Stimulated activated CD4-positive, alpha-beta T cell treated with anti-CD3 and anti-CD28 coated beads, TNF-alpha, amount 100 ng/mL, for 1 hour (primary cell): ENCODE measurements at places on chromosomes 6 and 20.

- no peak for DNase-seq
These were observed 20.7 kb upstream of the HEY2 start for GRCh38 chr6:125728739-125729138.

DNA sequence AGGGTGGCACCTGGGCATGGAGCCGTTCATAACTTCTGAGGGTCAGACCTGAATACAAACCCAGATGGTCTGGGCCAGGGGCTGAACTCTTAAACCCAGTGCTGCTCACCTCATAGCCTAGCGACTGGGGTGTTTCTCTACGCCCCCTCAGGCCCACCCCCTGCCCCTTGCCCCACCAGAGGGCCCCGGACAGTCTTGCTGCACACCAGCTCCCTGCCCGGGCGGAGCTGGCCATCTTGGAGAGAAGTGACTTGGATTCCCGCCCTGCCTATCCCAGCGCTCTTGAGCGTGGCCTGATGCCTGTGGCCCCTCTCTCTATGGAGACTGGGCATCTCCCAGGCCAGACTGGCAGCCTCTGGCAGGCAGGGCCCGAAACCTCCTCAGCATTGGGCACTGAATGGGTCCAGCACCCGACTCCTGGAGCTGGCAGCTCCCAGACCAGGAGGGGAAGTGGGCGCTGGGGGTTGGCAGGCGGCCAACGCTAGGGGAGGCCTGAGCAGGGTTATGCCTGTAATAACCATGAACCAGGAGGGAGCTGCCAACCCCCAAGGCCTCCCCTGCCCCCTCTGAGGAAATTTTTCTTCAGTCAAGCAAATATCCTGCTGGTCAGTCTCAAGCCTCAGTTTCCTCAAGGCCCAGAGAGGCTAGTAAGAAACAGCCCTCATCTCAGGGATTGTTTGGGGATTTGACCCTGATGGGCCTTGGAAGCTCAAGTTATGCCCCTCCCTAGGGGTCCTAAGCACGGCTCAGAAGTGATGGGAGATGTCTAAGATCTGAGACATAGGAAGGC is 169.5 kb downstream of the VEGFA start:
- DNase-seq: no peak

DNA sequence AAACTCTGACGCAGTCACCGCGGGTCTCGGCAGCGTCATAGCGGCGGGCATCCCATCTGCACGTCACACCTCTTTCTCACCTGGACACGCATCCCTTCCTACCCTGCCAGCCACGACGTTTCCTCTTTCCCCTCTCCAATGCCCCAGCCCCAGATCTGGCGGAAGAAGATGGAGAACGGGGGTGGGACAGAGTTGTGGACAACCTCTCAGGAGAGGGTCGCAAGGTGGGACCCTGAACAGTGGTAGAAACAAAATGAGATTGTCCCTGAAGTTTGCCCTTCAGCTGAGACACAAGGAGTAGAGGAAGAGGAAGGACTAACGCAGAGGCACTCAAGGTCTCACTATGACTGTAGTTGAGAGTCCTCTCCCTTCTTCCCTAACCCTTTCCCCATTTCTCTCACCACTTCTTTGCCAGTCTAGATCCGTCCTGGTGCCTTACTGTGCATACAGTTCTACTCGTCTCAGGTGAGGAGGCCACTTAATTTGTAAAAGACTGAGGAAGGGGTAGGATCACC is 562 bp downstream of the TRIM39 start:
- no peak for DNase-seq

- DNase-seq: no peak
These were observed 187.1 kb downstream of the EYA4 start for GRCh38 chr6:133428295-133428694.

GRCh38 chr6:92681401-92681800 is 738.0 kb downstream of the EPHA7 start:
- DNase-seq: no peak

DNA sequence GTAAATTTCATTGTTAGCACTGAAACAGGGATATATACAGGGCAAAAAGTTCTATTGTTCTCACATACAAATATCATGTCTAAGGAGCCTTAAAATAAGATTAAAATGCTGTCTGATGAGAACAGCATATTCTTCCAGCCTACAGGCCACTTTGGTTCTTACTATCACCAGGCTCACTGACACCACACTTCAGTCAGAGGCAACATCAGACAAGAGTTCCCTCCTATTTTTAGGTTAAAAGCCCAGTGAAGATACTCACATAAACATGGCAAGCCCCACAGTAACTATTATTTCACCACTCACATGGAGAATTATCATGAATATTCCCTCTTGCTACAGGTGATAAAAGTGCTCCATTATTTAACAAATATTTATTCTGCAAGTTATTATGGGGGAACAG is 175.8 kb downstream of the ISM1 start:
- no peak for DNase-seq

- no peak for DNase-seq
These were observed 543.5 kb downstream of the PTPRT start for GRCh38 chr20:42646250-42646649.

- no peak for DNase-seq
These were observed 46.3 kb downstream of the TULP4 start for GRCh38 chr6:158358450-158359077.

- DNase-seq: no peak
These were observed 79.7 kb upstream of the FOXP4 start for GRCh38 chr6:41466437-41466990.

DNA sequence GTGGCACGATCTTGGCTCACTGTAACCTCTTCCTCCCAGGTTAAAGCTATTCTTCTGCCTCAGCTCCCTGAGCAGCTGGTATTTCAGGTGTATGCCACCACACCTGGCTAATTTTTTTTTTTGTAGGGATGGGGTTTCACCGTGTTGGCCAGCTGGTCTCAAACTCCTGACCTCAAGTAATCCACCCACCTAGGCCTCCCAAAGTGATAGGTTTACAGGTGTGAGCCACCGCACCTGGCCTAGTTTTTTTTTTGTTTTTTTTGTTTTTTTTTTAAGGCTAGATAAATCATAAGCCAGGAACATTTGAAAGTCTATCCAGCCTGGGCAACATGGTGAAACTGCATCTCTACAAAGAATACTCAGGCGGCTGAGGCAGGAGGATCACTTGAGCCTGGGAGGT is 10.9 kb downstream of the RRP36 start:
- no peak for DNase-seq

- DNase-seq: no peak
These were observed 726.4 kb upstream of the SLC35B3 start for GRCh38 chr6:9161731-9162130.

GRCh38 chr6:84615113-84615850 is 149.1 kb downstream of the TBX18 start:
- no peak for DNase-seq

- no peak for DNase-seq
These were observed 26.2 kb downstream of the FOXF2 start for GRCh38 chr6:1415416-1416063.

- no peak for DNase-seq
These were observed 30.3 kb downstream of the CD83 start for GRCh38 chr6:14147891-14148290.

- no peak for DNase-seq
These were observed 4.4 kb downstream of the TFAP2A start for GRCh38 chr6:10410207-10411050.

DNA sequence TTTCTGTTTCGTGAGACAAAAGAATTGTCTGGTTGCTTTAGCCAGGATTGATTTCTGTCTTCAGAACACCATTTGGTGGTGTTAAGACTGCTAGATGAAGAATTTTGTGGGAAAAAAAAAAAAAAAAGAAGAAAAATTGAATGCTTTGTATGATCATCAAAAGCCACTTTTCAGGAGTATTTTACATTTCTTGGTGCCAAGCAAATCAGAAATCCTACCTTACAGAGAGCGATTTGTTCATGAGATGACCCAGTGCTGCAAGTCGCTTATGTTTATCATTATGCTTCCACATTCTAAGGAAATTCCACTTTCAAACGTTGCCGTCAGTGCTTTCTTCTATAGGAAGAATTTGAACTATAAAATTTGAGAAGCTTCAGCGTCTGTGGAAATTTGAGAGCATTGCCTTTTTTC is 228.7 kb downstream of the BCKDHB start:
- DNase-seq: no peak

- DNase-seq: no peak
These were observed 105.5 kb downstream of the DLL1 start for GRCh38 chr6:170185175-170185978.

GRCh38 chr6:41600499-41601247 is 37.6 kb upstream of the MDFI start:
- DNase-seq: no peak

DNA sequence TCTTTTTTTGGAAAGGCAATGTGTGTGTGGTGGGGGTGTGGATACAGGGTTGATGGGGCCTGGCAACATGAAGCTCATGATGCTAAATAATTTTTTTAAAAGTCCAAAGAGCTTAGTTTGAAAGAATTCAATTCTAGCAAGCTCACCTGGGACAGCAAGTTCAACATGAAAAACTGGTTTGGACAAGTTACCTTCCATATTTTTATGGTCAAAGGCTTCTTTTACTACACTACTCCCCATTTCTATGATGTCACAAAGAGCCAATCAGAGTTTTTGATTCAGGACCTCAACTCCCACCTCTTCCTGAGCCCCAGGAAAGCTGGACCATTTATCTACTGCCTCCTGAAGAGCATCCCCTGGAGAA is 66.1 kb upstream of the CTNNBL1 start:
- no peak for DNase-seq

DNA sequence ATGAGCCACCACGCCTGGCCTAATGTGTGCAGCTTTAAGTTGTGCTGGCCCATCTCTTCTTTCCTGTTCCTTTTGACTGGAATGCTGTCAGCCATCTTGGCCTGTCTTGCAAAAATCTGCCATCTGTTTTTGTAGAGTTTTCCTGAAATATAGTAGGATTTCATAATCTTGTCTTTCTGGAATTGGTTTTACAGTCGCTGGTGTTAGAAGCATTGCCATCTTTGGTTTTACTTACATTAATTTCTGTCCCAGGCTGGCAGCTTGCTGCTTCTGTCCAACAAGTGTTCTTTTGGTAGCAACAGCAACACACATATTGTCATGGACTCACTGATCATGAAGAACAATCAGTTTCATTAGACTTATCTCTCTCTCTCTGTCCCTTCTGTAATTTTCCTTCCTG is 29.1 kb upstream of the TULP1 start:
- no peak for DNase-seq

DNA sequence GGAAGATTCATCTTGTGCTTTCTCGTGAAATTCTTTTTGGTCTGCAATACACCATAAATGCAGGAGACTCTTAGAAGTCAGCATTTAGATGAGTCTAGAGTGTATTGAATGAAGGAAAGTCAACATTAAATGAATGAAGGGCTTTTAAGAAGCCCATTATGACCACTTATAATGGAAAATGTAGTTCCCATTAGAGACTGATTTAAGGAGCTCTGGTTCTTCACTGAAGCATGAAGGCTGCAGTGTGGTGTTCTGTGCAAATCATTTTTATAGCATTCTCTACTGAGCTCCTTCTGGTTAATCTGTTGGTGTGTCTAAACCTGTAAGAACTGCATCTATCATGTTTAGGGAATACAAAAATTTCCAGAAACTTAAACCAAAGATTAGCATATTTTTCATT is 19.7 kb downstream of the NCOA7 start:
- DNase-seq: no peak

- DNase-seq: no peak
These were observed 184.8 kb downstream of the CDC5L start for GRCh38 chr6:44572346-44572745.

- DNase-seq: no peak
These were observed 19.6 kb downstream of the KIF16B start for GRCh38 chr20:16553684-16554083.

DNA sequence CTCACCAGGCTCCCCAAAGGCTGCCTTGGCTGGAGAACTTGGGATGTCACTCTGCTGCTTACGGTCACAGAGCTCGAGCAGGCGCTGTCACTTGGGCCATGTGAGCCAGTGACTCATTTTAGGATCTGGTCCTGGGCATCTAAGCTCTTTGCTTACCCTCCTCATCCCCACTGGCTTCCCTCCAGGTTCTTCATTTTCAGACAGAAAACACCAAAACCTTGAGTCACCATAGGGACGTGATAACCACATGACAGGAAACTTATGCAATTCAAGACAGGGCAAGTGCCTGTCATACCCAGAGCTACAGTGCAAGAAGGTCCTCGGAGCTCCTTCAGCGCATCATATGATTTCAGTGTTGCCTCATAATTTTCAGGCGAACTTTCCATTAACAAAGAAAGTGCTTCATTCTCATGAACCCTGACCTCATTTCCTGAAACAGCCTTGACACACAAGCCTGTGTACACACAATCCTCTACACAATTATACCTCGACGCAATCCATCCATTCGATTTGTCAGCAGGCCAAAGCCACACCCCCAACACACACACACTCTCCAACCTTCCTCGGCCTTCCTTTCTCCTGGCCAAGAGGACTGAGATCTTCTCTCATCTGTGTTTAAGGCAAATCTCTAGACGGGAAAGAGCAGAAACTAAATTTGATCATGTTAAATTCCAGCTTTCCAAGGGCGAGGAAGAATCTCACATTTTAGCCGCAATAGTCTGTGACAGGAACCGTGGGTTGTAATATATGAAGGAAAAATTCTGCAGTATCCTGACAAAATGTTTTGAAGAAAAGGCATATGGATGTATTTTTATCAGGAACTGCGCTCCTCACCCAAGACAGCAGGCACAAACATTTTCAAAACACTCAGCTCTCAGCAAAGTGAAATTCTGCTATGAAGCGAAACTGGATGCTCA is 25.3 kb downstream of the TBC1D7 start:
- DNase-seq: no peak

- DNase-seq: no peak
These were observed 136.5 kb downstream of the BTBD9 start for GRCh38 chr6:38503032-38503773.

GRCh38 chr20:891706-892080 is 24.4 kb downstream of the ANGPT4 start:
- no peak for DNase-seq

- no peak for DNase-seq
These were observed 29.6 kb downstream of the ZC3H12D start for GRCh38 chr6:149455031-149455732.

DNA sequence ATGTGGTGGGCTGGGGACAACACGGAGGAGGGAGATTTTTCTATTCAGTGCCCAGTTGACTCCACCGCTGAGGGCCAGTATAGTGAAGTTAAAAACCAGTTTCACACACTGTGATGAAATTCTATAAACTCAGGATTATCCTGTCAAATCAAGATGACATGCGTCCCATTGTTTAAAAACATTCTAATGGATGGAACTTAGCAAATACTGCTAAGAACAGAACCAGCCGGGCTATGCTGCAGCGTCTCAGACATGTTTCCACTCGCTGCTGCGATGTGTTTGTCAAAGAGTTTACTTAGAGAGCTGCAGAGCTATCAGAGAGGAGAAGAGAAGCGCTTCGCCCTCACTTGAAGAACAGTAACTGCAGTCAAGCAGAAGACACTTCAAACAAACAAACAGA is 212.6 kb upstream of the FOXQ1 start:
- DNase-seq: no peak

DNA sequence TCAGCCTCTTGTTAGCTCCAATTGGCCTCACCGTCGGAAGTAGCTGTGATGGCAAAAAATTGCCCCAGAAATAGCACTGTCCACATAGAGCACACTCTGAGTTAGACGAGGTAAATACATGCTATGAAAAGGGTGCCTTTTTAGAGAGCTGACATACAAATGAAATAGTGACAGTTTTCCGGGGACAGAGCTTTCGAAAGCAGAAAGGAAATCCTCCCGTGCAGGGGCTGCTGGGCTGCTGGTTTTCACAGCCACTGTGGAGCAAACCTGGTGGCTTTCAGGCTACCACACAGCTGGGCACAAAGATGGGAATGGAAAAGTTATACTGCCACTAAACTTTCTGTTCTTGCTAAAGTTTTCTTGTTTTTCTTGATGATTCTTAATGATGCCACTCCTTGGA is 8.3 kb downstream of the SLPI start:
- DNase-seq: no peak
